ENCODE measurements at places on chromosomes 12 and 14.

DNA sequence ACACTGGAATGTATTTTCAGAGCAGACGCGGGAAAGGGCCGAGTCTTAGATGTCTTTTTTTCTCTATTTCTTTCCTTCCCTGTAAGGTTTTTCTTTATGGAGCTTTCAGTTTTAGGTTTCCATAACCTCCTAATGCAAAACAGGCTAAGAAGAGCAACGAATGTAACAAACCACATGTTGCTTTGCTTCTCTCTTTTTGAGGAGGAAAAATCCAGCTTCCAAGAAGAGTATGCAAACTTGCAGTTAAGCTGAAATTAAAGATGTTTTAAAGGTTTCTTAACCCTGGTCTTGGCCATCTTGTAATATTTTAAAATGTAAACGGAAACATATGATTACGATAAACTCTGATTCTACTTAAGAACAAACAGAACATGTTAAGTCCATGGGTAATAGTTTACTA lies 86.9 kb downstream of the PRICKLE1 start:
- no peak for DNase-seq

GRCh38 chr14:51707327-51707726 lies 55.6 kb downstream of the FRMD6 start:
- no peak for DNase-seq

GRCh38 chr12:74415633-74416032 lies 122.0 kb upstream of the ATXN7L3B start:
- DNase-seq, result no peak

- DNase-seq, result no peak
These were observed 923.1 kb upstream of the MDGA2 start for GRCh38 chr14:48598458-48598857.

DNA sequence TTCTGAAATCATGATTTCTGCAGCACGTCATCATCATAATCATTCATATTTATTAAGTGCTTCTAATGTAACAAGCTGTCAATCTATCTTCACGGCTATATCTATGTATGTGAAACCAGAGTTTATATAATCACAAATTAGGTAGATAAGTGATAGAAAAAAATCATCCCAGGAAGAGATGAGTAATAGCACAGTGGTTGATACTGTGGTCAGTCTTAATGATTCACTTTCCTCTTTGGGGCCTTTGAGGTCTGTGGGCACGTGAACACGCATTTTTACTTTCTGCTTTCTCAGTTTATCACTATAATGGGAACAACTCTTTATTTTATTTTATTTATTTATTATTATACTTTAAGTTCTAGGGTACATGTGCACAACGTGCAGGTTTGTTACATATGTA lies 265.9 kb upstream of the NOVA1 start:
- DNase-seq, result no peak

DNA sequence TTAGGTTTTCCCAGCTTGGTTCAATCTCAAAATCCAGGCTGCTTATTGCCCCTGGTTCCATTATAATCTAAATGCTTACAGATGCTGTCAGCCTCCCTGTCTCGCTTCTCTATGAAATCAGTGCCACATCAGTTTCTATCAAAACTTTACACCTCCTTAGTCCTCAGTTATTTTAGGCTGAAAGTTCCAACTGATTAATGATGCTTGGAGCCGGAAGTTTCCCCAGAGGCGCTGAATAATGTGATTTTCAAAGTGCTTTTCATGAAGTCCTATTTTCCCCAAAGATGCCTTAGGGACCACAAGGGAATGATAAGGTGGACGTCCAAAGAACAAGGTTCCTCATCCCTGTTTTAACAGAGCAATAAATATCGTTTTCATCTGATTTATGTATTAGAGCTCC lies 262.4 kb upstream of the RMST start:
- DNase-seq, result no peak

- no peak for DNase-seq
These were observed 19.7 kb downstream of the VDR start for GRCh38 chr12:47885012-47885501.

GRCh38 chr14:93072659-93073357 lies 42.9 kb downstream of the ITPK1 start:
- DNase-seq, result no peak

Data from omental fat pad (tissue), 4 donors.